ENCODE measurements at places on chromosomes 6 and 20.

- no peak for DNase-seq
Observed at GRCh38 chr6:151441390-151442166, 10.3 kb downstream of the RMND1 start.

DNA sequence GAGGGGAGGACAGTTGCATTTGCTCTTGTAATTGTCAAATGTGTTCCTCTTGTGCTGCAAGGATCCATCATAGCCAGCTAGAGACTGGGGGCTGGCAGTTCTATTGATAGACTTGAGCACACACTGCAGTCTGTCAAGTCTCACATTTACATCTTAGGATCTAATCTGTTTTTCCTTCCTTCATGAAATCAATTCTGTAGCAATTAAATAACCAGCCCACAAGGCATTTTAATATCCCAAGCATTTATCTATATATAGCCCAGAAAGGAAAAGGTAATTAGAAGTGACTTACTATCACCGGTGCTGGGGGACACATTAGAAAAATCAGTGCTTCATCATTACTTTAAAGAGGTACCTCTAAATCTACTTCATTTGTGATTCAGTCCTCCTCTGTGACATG lies 143.0 kb upstream of the STXBP5 start:
- DNase-seq: no peak

DNA sequence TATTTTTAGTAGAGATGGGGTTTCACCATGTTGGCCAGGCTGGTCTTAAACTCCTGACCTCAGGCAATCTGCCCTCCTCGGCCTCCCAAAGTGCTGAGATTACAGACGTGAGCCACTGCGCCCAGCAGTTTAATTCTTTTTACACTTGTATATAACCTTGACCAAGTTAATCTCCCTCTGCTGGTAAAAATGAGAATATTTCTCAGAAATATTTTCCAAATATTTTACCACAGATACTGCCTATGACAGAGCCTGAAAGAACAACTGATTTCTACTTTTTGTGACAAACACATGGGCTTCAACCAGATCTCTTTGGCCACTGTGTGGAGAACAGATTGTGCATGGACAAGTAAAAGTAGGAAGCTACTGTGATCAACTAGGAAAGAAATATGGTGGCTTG lies 21.2 kb upstream of the NHSL1 start:
- DNase-seq: no peak

DNA sequence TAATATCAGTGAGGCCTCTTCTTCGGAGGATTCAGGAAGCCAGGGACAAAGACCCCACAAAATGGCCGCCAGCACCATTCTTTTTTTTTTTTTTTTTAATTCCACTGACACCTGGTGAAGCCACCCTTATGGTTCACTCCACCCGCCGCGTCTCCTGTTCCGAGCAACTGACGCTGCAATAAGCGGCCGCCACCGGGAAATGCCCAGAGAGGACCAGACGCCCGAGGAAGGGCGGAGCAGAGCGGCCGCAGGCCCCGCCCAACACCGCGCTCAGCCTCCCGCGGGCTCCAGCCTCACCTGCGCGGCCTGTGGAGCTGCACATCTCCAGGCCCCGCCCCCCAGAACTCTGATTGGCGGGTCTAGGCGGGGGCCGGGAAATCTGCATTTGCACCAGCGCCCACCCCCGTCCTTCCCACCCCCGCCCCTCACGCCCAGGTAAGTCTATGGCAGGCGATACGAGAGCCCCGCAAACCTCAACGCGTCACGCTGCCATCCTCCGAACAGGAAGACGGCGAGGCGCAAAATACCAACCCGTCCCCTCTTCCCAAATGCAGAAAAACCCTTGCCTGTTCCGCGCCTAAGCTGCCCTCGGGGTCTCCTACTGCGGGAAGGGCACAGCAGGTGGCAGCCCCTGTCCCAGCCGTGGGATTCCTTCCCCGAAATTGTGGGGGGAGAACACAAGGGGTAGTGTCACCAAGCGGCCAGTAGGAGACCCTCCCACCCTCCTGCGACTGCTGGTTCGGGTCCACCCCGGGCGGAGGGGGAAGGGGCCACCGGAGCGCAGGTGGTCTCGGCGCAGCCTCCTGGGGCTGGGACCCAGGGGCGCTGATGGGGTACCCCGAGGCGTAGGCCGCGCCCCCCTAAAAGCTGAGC lies 960 bp downstream of the ATP9A start:
- DNase-seq: no peak

DNA sequence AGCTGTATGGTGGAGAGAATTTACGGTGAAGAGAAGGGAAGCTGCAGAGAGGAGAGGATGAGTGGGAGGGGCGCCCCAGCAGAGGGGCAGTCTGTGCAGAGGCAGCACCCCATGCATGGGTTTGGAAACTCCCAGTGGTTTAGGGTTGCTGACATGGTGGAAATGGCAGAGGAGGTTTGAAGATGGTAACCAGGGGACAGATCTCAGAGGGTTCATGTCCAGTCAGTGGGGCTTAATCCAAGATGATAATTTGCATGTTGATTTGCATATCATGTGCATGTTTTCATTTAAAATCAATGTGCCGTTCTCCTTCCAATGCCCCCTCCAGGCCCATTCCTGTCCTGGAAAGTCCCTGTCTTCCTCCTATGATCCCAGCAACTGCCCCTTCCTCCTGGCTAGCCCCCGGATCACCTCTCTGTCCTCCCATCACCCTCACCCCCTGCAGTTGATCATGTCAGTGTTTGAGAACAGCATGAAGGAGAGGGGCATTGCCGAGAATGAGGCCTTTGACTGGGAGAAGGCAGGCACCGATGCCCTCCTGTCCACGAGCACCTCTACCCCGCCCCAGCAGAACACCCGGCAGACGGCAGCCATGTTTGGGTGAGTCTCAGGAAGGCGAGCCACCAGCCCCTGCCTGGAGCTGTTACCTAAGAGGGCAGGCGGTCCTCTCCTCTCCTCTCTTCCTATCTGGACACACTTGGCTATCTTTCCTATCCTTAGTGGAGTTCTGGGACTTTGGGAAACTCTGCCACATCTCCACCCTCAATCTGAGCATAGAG lies 14.3 kb downstream of the TTBK1 start:
- no peak for DNase-seq

DNA sequence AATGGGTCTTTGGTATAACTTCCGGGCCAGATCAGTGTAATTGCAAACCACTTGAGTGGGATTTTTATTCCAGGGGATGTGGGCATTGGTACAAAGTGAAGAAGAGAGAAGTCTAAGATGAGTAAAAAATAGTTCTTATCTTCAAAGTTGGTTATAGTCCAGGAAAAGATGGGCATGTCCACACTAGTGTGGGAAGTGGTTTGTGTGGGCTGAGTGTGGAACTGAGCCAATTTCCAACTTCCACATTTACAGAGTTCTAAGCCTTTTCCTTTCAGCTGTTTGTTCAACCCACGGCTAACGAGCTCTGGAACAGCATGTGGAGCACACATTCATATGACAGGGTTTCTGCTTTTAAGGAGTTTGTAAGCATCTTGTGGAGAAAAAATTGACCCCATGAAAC lies 72.3 kb upstream of the IFNGR1 start:
- DNase-seq: no peak

GRCh38 chr20:39717936-39718335 lies 755.8 kb downstream of the DHX35 start:
- DNase-seq: no peak

DNA sequence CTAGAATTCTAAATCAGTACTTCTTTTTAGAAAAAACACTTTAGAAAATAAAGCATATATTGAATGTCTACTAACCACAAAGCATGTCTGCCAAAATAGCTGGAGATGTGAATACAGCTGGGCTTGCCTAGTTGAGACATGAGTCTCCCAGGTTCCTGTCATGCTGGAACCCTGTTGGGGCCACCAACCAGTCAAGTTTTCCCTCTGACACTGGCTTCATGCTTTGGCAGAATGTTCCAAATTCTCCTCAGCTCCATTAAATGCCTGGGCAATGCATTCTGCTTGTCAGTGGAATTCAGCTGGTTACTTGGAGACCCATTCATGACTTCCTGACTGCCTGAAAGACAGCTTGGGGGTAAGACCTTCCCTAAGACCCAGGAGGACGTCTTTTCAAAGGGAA lies 87.2 kb downstream of the PRND start:
- DNase-seq: no peak

DNA sequence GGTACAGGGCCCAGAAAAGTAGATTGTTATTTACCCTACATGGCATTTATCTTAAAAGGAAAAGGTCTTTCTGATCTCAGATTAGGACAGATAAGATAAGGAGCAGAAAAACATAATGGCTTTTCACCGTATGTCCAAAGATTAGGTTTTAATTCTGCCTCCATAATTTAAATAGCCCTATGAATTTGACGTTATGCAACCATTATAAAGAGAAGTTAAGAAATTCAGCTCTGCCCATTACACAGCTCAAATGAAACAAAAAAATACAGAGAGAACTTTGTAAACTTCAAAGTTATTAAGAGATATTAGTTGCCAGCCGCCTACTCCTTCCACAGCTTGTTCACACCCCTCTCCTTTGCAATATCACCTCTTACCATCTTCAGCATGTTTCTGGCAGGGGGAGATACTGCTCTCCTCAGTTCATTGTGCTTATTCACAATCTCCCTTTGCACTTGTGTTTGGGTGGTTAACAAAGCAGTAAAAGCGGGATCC lies 8.1 kb downstream of the CRISP3 start:
- DNase-seq: no peak

GRCh38 chr6:158086504-158087223 lies 81.4 kb downstream of the SERAC1 start:
- no peak for DNase-seq

DNA sequence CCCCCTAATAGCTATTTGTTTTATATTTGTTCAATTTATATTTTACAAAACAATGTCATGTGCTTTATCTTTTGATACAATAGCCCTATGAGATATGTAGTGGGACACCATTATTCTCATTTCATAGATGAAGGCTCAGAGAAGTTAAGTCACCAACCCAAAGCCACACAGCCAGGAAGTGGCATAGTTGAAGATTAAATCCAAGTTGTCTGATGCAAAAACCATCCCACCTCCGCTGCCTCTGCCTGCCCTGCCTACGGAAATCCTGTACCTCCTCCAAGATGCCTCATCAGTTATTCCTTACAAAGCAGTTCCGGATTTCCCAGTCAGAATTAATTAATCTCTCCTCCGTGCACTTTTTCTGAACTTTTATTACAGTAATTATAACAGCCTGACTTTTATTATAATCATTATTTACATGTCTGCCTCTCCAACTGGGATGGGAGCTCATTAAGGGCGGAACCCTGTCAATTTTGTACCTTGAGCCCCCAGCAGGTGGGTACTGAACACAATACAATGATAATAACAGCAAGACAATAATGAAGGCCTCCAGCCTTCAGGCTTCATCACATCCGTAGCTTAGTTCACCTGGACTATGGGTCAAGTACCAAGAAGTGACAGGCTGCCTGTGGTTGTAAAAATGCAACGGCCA lies 54.7 kb downstream of the LRFN2 start:
- DNase-seq: no peak

DNA sequence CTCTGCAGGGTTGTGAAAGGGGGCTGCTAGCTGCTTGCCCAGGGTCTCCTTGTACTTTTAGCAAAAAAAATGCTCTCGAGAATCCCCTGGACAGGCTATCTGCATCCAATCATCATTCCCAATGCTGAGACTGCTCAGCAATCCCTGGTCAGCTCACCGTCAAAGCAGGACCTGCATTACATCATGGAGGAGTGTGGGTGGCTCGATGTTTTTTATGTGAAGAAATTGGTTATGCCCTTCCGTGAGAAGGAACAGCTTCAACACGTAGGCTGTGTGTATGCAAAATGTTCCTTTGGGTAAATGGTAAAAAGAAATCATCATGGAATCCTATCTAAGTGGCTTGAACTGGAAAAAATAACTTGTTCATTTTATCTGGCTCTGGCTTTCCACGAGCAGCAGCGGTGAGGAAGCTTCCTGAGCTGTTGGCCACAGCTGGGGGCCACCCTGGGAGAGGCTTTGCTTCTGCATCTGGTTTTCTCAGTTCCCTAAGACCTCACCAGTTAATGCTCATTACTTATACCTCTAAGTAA lies 111.4 kb downstream of the FYN start:
- DNase-seq: no peak

DNA sequence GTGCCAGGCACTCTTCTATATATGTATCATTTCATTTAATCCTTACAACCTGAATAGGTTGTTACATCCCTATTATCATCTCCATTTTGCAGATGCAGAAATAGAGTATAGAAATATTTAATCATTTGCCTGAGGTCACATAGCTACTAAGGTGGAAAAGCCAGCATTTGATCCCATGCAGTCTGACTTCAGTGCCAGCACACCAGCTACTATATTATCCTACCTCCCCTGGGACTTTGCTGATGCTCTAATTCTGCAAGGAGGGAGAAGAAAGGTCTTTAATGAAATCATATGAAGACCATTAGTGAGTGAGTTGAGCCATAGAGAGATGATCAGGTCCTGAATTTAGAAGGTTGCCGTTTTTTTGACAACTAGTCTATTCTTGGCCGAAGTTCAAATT lies 53.7 kb downstream of the TOP1 start:
- DNase-seq: no peak

- peak; percentile 65 for DNase-seq
Observed at GRCh38 chr6:89970609-89971337, 76.5 kb downstream of the GJA10 start.

DNA sequence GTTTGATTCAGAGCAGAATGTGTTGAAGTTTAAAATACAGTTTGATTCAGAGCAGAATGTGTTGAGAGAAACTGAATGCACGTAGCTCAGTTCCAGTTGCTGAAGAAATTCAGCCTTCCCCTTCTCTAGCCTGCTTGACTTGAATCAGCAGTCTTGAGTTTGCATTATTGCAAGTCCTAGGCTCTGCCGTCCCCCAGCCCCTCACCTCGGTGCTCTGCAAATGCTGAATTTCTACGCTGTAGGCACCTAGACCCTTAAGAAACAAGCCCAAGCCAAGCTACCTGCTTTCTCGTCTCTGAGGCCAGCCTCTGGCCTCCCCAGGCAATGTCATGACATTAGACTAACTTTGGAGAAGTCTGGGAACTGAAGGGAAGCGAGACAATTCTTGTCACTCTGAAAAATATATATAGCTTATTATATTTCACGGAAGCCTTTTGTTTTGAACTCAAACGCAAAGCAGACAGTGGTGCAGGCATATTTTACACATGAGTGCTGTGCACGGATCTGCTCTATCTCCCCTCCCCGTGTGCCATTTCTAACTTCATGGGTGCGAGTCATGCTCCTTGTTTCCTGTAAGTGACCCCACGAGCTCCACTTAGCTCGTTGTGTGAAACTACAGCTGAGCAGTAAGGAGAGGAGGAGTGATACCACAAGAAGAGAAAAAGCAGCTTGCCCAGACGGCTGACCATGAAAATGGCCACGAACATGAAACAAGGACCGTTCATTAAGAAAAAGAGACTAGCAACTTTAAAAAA lies 71.4 kb upstream of the DUSP22 start:
- no peak for DNase-seq

GRCh38 chr6:118594877-118595276 lies 46.8 kb downstream of the PLN start:
- DNase-seq: no peak

Data from CD4-positive, alpha-beta T cell (primary cell).